ENCODE measurements at places on chromosomes 7 and 10. TPM values are rescaled to one million over a fixed set of nuclear protein-coding genes. Genes with fewer than 3 reads are reported as not detected.

KEL gene
- 0.05 TPM for polyA plus RNA-seq

H2BK1 gene
- not detected for polyA plus RNA-seq

- H3K27ac ChIP-seq, result no peak overlapping the region
- no peak for DNase-seq
- no peaks in the 10 kb centered on the region for H3K27me3 ChIP-seq
- no peaks in the 10 kb centered on the region for H3K4me1 ChIP-seq
Measured at GRCh38 chr7:134059921-134060320, 67.2 kb upstream of the LRGUK start.

GRCh38 chr7:104978460-104978859, 35.5 kb upstream of the KMT2E start:
- H3K4me3 ChIP-seq, result no peak overlapping the region
- no peaks in the 10 kb centered on the region for H3K27me3 ChIP-seq
- peak overlapping the region; percentile 75 for H3K27ac ChIP-seq
- peaks cover 45% of the 10 kb centered on the region for H3K4me1 ChIP-seq
- peak; percentile 51 for DNase-seq
- no peaks in the 10 kb centered on the region for H3K36me3 ChIP-seq
